ENCODE measurements at places on chromosomes 2 and 18.

GRCh38 chr2:105669384-105669891 lies 75.3 kb upstream of the NCK2 start:
- no peak for DNase-seq

DNA sequence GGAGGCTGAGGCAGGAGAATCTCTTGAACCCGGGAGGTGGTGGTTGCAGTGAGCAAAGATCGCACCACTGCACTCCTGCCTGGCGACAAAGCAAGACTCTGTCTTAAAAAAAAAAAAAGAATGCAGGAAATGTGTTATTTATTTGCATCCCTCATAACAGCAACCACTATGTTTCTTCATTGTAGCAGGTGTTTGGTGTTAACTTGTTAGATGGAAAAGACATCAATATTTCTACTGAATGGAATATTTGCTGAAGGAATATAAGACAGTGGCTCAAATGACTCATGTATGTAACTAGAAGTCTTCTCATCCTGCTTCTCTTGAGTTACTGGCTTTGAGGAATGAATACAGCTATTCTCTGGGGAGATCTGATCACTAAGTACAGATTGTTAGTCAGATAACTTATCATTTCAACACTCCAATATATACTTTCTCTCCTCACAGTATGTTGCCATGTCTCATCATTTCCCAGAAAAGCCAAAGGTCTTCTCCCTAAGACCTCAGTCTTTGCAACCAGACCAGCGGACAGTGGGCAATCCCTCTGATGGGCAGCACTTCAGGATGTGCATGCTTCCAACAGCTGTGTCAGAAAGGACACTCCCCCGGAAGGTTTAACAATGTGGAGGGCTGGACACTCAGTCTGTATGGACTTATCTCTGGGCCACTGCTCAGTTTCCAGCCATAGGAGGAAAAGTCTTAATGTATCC lies 104.4 kb upstream of the STK17B start:
- no peak for DNase-seq

- no peak for DNase-seq
These were observed 104.0 kb downstream of the ACAA2 start for GRCh38 chr18:49709347-49709690.

- no peak for DNase-seq
These were observed 45.0 kb downstream of the SLC38A11 start for GRCh38 chr2:164910101-164910899.

- DNase-seq, result no peak
These were observed 18.6 kb upstream of the TOGARAM2 start for GRCh38 chr2:28962505-28962904.

DNA sequence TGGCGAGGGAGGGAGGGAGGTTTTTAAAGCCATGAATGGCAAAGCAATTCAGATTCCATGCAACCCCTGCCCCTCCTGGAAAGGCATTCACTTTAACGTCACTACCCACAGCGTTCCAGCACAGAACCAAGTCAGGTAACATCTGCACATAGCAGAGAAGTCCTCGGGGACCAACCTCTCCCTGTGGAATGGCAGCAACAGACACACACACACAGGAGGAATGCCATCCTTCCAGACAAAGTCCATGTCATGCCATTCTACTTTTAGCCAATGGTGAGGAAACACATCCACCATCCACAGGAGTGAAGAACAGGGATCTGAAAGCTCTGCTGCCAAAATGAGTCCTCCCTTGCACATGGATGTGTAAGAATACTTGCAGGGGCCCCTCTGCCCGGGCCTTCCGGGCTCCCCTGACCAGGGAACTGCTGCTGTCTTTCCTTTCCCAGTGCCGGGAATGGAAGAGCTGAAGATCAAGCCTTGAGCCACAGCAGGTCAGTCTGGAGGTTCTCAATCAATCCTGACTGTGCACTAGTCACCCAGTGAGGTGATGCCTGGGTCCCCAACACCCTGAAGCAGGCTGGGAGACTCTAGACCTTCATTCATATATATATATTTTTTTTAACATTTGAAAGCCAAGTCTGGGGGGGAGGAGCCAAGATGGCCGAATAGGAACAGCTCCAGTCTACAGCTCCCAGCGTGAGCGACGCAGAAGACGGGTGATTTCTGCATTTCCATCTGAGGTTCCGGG lies 63.7 kb downstream of the UXS1 start:
- DNase-seq, result no peak

- no peak for DNase-seq
These were observed 27.5 kb upstream of the ACVR1 start for GRCh38 chr2:157903626-157904025.

- no peak for DNase-seq
These were observed 44.3 kb downstream of the NTSR2 start for GRCh38 chr2:11625671-11626070.

- no peak for DNase-seq
These were observed 15.3 kb upstream of the PPP4R1 start for GRCh38 chr18:9629709-9630108.

GRCh38 chr2:62485761-62486438 lies 20.1 kb downstream of the TMEM17 start:
- no peak for DNase-seq

GRCh38 chr2:179954026-179954425 lies 53.1 kb downstream of the CWC22 start:
- no peak for DNase-seq

GRCh38 chr18:11666176-11666575 lies 22.9 kb upstream of the GNAL start:
- no peak for DNase-seq

GRCh38 chr2:240662681-240663080 lies 20.0 kb downstream of the AQP12B start:
- DNase-seq, result no peak

DNA sequence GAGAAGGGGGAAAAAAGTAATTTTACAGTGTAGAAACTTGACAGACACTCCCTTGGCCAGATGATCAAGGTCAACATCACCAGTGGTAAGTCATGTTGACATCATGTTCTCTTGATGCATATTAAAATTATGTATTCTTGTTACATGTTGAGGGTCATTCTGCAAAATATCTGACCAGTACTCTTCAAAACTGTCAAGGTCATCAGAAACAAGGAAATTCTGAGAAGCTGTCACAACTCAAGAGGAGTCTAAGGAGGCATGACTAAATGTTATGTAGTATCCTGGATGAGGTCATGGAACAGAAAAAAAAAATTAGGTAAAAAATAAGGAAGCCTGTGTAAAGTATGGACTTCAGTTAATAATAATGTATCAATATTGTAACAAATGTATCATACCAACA lies 6.3 kb downstream of the SGPP2 start:
- DNase-seq, result no peak

DNA sequence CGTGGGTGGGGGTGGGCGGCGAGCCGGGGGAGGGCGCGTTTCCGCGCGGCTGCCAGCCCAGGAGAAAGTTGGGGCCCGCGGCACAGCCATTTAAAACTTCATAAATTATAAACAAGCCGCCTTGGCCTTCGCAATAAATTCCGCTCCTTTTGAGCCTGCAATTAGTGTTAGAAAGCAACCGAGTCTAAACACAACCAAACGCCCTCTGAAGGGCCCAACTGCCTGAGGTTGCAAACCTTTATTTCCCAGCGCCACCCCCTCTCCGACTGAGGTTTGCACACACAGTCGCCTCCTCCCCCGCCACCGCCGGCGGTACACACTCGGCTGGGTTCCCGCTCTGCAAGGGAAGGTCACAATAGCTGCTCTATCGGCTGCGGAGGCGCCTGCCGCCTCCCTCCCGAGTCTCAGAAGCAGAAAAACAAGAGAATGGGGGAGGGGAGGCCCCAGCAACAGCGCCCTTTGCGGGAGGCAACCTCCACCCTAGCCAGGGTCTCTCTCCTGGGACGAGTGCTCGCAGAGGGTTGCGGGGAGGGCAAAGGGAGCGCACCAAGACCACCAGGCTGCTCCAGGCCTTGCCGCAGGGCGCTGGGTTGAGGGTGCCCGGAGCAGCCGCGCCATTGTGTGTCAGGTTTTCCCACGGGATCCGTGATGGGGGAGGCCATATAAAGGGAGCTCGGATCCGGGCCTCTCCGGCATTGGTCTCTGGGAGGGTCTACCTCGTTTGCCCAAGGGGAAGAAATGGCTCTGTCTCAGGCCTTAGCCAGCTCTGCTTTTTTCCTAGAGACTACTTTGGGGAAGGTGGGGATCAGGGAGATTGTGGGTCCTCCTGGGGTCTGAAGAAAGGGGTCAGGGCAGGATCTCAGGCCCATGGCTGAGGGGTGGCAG lies 13.4 kb upstream of the HOXD1 start:
- DNase-seq, result no peak

- DNase-seq, result no peak
These were observed 810.8 kb downstream of the NRXN1 start for GRCh38 chr2:50221106-50221505.

DNA sequence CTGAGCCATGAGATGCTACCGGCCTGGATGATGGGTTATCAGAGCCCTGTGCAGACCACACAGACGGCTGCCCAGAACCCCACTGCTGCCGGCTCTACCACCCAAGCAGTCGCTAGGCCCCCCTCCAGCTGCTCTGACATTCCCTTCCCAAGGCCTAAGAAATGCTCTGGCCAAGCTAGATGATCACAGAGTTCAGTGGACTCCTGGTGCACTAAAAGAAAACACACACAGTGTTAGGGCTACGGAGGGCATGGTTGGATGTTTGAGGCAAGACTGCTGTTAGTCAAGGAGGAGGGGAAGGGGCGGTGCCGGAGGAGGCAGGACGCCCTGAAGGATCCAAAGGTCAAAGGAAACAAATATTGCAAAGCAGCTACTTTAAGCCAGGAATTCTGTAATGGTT lies 174.5 kb downstream of the MYCN start:
- DNase-seq, result no peak

GRCh38 chr2:223846515-223846914 lies 9.1 kb upstream of the AP1S3 start:
- no peak for DNase-seq

DNA sequence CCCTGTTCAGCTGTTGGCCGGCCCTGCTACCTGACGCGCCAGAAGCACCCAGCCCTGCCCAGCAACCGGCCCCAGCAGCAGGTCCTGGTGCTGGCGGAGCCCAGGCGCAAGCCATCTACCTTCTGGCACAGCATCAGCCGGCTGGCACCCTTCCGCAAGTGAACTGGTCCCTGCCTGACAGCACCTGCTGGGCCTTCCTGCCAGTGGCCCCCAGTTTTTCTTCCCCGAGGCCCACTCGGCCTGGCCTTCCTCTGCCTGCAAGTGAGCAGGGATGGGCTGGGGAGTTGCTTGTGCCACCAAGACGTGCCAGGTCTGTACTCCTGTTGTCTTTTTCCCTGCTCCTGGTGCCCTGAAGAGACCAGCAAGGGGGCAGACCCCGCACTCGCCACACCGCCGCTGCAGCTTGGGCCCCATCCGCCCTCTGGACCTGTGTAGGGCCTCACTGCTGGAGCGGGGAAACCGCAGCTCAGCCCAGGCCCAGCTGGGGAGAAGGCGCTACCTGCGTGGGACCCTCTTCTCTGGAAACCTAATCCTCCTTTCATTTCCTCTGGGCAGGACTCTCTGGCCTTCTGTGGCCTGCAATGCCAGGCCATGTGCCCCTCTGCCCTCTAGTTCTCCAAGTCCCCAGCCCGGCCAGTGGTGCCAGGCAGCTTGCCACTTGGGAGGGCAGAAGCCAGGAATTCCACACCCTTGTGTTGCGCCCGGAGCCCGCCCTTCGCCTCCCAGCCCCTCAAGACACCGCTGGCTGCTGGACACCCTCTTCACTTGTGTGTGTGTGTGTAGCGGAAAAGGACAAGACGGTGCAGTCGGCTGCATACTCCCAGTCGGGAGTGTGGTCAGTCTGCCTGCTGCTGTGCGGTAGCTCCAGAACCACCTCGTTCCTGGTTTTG lies 47.0 kb downstream of the FAM168B start:
- DNase-seq, result no peak

- DNase-seq, result no peak
These were observed 13.1 kb downstream of the ZAP70 start for GRCh38 chr2:97726261-97727064.

GRCh38 chr2:117997872-117998454 lies 15.9 kb downstream of the CCDC93 start:
- DNase-seq, result no peak

GRCh38 chr2:79993144-79993543 lies 311.4 kb downstream of the LRRTM1 start:
- DNase-seq, result no peak

DNA sequence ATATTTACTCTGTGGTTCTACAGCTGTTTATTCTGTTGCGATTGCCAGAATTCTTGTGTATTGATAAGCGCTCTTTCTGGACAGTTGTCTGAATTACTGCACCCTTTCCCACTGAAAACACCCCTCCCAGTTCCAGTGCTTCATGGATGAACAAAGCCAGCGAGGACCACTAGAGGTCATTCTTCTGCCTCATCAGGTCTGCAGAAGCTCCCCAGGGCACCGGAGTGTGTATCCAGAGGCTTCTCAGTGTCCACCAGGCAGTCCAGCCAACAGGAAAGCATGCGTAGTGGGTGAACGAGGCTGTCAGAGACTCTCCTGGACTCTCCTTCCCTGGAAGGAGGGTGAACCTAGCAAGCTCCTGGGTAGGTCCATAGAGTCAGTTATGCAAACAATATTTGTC lies 40.6 kb upstream of the INHBB start:
- peak; percentile 21 for DNase-seq

DNA sequence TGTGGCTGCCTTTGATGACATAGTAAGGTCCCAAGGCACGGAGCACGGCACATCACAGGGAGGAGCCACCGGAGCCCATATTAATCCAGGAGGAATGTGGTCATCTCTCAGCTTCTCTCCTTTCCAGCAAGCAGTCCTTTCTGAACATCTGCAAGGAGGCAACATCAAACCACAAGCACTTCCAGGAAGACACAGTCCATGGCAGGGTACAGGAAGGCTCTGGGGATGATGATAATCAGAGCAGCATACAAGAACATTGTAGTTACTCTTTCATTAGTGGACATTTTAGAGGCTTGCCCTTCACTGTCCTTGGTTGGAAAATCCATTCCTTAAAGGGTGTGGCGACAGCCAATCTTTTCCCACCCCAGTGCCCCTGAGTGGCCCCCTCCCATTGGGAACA lies 31.1 kb downstream of the YPEL5 start:
- DNase-seq, result no peak

- no peak for DNase-seq
These were observed 141.1 kb downstream of the CELF4 start for GRCh38 chr18:37424507-37424906.

DNA sequence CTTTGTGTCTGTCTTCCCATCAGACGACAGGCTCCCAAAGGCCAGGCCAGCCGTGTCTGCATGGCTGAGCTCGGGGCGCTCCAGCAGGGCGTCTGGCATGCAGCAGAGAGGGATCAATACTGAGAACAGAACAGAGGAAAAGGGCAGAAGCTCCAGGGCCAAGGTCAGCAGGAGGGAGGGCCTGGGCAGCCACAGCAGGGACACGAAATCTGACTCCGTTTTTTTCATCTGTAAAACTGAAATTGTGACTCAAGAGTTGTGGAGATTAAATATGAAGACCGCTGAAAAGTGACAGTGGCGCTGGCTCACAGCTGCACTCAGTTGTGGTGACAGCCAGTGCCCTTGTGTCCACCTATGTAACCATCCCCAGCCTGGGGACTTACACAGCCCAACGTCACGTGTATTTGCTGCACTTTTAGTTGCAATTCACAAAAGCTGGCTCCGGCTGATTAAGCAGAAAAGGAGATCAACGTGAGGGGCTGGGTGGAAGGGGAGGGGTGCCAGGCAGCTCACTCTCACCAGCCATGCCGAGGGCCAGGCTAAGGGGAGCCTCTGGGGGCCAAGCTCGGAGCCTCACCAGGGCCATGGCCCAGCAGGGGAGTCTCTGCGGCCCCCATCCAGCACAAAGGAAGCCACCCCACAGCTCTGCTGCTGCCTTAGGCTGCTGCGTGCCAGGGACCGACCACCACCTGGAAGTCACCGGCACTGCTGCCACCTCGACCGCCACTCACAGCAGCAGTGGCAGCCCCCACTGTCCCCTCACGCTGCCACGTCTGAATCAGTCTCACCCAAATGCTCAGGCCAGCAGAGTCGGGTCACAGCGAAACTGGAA lies 74.7 kb downstream of the EIPR1 start:
- no peak for DNase-seq
